GM04504 (cell line): ENCODE measurements at places on chromosomes 3 and 15.

- DNase-seq: no peak
These were observed 2.2 kb upstream of the BNIP2 start for GRCh38 chr15:59691194-59691805.

- no peak for DNase-seq
These were observed 1.2 kb downstream of the MECOM start for GRCh38 chr3:169662132-169662842.

GRCh38 chr3:40679290-40679689, 154.5 kb downstream of the ZNF621 start:
- no peak for DNase-seq

DNA sequence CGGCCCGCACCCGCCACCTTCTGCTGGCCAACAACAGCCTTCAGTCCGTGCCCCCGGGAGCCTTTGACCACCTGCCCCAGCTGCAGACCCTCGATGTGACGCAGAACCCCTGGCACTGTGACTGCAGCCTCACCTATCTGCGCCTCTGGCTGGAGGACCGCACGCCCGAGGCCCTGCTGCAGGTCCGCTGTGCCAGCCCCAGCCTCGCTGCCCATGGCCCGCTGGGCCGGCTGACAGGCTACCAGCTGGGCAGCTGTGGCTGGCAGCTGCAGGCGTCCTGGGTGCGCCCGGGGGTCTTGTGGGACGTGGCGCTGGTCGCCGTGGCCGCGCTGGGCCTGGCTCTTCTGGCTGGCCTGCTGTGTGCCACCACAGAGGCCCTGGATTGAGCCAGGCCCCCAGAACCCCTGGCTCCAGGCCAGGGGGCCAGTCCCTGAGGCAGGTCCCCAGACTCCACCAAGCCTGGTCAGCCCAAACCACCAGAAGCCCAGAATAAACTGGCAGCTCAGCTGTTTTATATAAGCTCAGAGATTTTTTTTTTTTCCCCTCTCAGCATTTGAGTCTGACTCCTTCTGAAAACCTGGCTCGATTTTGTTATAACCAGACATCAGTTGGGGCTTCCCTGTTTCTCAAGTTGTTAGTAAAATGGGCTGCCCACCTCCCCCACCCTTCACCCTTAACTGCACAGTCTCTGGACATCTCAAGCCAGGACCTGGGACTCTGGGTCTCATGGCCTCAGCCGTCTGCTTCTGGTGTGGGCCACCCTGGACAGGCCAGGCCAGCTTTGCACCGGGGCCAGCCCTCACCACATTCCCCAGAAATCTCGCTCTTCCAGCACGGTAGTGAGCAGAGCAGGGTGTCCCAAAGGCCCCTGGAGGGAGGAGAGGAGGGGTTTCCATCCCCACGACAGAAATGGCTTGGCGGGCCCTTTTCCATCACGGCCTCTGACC, 1.6 kb downstream of the GP9 start:
- no peak for DNase-seq

DNA sequence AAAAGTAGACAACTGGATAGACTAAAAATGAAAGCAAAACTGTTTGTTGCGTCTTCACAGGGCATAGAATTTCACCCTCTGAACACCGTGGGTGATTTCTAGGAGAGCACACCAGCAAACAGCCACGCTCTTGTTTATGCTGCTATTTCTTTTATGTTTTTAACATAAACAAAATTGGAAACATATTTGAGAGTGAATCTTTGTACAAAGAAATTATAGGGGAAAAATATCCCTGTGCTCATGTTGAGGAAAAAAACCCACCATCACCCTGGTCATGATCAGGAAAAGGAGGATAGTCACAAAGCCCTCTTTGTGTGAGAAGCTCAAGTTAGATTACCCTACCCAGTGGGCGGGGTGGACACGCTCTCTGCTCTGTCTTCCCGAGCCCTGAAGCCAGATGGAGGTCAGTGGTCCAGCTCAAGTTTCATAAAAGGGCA, 313.3 kb downstream of the SATB1 start:
- DNase-seq: no peak

- DNase-seq: no peak
These were observed 479.0 kb downstream of the RAP2B start for GRCh38 chr3:153640689-153641665.

DNA sequence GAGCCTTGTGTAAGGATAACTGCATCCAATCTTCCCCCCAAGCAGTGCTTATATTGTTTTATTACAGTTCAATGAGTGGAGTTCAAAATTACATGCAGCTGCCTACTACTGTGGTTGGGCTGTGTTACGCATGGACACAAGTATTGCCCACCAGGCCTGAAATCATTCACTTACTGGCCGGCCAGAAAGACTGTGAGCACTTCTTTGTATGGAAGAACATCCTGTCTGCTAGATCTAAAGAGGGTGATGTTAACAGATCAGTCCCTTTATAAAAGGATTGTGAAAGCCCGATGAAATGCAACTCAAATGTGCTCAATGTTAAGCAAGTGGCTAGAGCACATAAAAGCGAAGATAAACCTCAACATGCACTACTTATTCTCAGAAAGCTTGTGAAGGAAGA, 132.5 kb downstream of the FOXP1 start:
- DNase-seq: no peak

DNA sequence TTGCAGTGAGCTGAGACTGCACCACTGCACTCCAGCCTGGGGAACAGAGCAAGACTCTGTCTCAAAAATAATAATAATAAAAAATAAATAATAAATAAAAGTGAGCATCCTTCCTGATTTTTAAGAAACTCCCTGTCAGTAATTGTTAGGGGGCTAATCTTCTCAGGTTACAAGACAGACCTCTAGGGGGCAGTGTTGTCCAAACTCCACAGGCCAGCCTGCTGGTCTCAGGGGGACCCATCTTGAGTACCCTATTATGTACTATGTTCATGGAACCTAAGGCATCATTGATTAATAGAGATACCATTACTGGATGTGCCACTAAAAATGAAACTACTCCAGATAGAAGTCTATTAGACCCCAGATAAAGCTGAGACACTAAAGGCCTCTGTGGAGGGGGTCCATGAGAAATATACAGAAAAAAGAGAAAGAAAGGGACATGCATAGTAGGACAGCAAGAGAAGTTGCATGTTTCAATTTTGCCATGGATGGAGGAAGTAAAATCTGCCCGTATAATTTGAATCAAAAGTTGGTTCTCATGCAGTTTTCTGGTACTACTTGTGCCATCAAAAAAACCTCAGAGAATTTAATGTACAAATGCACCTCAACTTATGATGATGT, 85.5 kb upstream of the CDV3 start:
- no peak for DNase-seq

DNA sequence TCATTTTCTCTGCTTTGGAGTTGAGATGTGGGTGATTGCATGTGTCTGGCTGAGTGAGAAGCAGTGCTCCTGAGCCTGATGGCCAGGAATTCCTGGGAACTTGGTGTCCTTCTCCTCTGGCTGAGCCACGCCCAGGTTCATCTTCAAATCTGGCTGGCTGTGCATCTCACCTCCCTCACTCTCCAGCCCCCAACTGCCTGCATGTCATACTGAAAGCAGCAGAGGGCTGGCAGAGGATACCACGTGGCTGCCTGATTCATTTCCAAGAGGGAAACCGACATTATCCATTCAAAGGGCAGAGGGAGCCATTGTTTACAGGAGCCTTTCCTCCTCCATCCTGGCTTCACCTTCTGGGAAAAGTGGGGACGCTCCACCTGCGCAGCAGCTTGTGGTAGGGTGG, 57.4 kb downstream of the ABHD5 start:
- no peak for DNase-seq

GRCh38 chr15:59186501-59186900, 20.1 kb upstream of the LDHAL6B start:
- DNase-seq: no peak

DNA sequence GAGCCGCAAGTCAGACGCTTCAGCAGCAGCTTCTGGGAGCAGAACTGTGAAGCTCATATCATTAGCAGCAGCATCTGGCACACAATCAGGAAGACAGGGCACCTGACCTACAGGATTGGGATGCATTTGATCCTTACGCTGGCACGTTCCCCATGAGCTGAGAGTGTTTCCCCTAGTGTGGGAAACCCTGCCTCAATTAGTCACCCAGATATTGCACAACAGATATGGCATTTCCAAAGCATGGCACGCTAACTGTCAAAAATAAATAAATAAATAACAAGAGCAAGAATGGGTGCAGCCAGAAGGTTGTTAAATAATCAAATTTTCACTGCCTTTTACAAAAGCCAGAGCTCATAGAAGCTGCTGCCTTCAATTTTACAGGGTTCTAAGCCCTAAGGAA, 189.6 kb upstream of the THBS1 start:
- no peak for DNase-seq

- DNase-seq: no peak
These were observed 8.0 kb upstream of the RAD54L2 start for GRCh38 chr3:51530485-51530884.

DNA sequence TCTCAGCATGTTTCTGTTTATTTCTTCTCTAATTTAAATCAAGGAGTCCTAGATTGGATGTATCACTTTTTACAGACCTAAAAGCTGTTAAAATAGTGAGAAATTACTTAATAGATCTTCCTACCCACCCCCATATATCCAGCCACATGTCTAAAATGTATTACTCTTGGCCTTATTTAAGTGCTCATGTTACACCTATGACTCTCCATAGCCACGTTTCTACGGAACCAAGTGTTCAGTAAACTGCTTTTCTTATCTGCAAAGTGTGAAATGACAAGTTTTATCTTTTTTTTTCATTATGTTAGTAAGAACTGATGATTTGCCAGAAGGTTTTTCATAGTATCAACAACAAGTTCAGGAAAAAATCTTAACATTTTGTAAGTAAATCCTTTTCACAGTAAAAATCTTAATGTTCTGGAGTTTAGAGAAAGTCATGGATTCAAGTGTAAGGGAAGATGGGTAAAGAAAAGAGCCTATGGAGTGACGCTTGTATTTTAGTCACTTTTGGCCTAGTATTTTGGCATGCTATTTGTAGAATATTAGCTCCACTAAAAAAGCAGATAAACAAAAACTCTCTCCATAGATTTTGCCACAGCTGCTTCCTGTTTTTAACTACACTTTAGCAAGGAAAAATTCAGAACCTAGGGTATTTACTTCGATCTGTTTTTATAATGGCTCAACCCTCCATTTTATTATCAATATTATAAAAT, 41.2 kb upstream of the IGSF10 start:
- DNase-seq: no peak

DNA sequence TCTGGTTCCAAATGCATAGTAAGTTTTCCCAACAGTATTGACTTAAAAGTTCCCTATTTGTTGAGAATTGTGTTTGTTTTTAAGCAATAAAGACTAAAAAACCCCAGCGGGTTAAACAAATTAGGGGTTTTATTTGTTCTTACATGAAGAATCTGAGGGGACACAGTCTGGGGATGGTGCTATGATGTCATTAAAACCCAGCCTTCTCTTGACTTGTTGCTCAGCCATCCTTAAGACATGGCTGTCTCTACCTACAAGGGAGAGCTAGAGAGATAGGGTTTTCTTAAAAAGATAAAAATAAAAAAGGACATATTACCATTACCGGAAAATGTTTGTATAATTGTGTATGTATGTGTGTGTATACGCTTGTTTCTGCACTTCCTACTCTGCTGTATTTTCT, 11.7 kb upstream of the ARL14 start:
- DNase-seq: no peak
